Activated CD4-positive, alpha-beta T cell treated with anti-CD3 and anti-CD28 coated beads, Interleukin-2, amount 10 ng/mL, durations not matched to agents 24 days and 14 days (primary cell): ENCODE measurements at places on chromosomes 1 and 21. TPM values are rescaled to one million over a fixed set of nuclear protein-coding genes. Genes with fewer than 3 reads are reported as not detected.

Gene CCDC27
- not detected in 2 replicates for total RNA-seq

Gene CFHR3
- not detected in 2 replicates for total RNA-seq

Gene KISS1
- total RNA-seq = not detected in 2 replicates

Gene LIPI
- not detected in 2 replicates for total RNA-seq

Gene OR2L2
- total RNA-seq = 0.07 TPM in 2 replicates

Gene MYBPH
- total RNA-seq = not detected in 2 replicates

Gene B3GALT2
- 0.05 and 0.09 TPM in 2 replicates for total RNA-seq

Gene CNR2
- 0.02 TPM in 1 of 2 replicates, not detected in the other for total RNA-seq

Gene RPE65
- not detected in 2 replicates for total RNA-seq

Gene OR1C1
- not detected in 2 replicates for total RNA-seq

Gene C1orf56
- total RNA-seq = 1.0 and 1.2 TPM in 2 replicates

Gene PLEKHA6
- 0.07 and 0.47 TPM in 2 replicates for total RNA-seq

Gene CITED4
- total RNA-seq = 5.5 and 6.0 TPM in 2 replicates
